ENCODE measurements at places on chromosomes 16 and 17. TPM values are rescaled to one million over a fixed set of nuclear protein-coding genes. Genes with fewer than 3 reads are reported as not detected.
A peak's percentile ranks its signal among the peaks of the same experiment; 100 is the strongest.

GRCh38 chr16:66905633-66906539 lies 12.8 kb downstream of the CDH16 start:
- H3K36me3 ChIP-seq = no peaks in the 10 kb centered on the region
- no peak for DNase-seq
- H3K4me1 ChIP-seq = no peaks in the 10 kb centered on the region
- no peak overlapping the region for H3K27ac ChIP-seq
- peaks cover 5% of the 10 kb centered on the region for H3K27me3 ChIP-seq
- H3K4me3 ChIP-seq = no peak overlapping the region

DNA sequence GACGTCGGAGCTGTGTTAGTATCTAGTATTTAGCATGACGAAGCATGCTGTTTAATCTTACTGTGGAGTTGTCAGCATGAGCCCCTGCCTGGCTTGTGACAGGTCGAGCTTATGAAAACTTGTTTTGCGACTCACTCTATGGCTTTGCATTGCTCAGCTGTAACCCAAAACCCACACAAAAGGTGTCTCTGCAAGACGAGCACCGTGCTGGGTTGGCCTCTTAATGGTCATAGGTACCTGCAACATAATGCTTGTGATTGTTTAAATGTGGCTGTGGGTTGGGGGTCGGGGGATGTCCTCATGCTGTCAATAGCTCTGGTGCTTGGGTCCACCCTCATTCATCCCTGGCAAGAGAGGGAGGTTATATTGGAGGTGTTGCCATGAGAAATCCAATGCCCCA lies 5.4 kb downstream of the NTN1 start:
- peaks cover 33% of the 10 kb centered on the region for H3K4me1 ChIP-seq
- H3K4me3 ChIP-seq = no peak overlapping the region
- no peak for DNase-seq
- H3K36me3 ChIP-seq = no peaks in the 10 kb centered on the region

DNA sequence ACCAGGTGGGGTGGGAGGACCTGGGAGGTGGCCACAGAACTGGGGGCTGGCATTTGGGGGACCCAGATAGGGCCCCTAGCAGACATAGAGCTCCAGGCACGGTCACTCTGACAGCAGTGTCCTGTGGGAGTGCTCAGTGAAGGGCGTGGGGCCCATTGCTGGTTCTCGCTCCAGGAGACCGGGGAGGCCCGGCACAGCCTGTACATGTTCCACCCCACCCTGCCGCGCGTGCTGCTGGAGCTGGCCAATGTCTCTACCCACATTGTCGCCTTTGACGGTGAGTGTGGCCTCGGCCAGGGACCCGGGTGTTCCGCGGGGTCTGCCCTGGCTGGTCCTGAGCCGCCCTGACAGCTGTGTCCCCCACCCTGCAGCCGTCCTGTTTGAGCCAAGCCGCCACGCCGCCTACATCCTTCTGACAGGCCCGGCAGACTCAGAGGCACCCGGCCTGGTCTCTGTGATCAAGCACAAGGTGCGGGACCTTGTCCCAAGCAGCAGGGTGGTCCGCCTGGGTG lies 11.2 kb downstream of the RGS11 start:
- DNase-seq = no peak
- no peaks in the 10 kb centered on the region for H3K4me1 ChIP-seq
- no peaks in the 10 kb centered on the region for H3K36me3 ChIP-seq
- H3K27me3 ChIP-seq = peaks cover 5% of the 10 kb centered on the region
- no peak overlapping the region for H3K4me3 ChIP-seq
- H3K27ac ChIP-seq = no peak overlapping the region

Gene GNG13
- total RNA-seq = not detected

GRCh38 chr16:85683363-85683762 lies 5.4 kb downstream of the GINS2 start:
- H3K4me3 ChIP-seq = peak overlapping the region; percentile 16
- peaks cover 22% of the 10 kb centered on the region for H3K4me1 ChIP-seq
- no peak overlapping the region for H3K27ac ChIP-seq
- no peak for DNase-seq
- H3K36me3 ChIP-seq = peaks cover 11% of the 10 kb centered on the region

GRCh38 chr16:24424364-24424763 lies 115.0 kb upstream of the RBBP6 start:
- H3K27ac ChIP-seq = no peak overlapping the region
- no peak for DNase-seq
- H3K4me1 ChIP-seq = no peaks in the 10 kb centered on the region
- no peaks in the 10 kb centered on the region for H3K36me3 ChIP-seq
- peaks cover 6% of the 10 kb centered on the region for H3K27me3 ChIP-seq
- no peak overlapping the region for H3K4me3 ChIP-seq

- H3K4me1 ChIP-seq = peaks cover 5% of the 10 kb centered on the region
- no peak overlapping the region for H3K27ac ChIP-seq
- H3K36me3 ChIP-seq = no peaks in the 10 kb centered on the region
These were observed 112.6 kb upstream of the IRX5 start for GRCh38 chr16:54817940-54818574.

Measured in neural crest cell (in vitro differentiated cells).